Nephron progenitor cell (in vitro differentiated cells): ENCODE measurements at places on chromosomes 3 and 15.
A peak's percentile ranks its signal among the peaks of the same experiment; 100 is the strongest.

- peaks cover 59% of the 10 kb centered on the region for H3K36me3 ChIP-seq
- no peak for DNase-seq
- H3K4me1 ChIP-seq: no peaks in the 10 kb centered on the region
- no peak overlapping the region for H3K4me3 ChIP-seq
These were observed 24.3 kb downstream of the MRPS25 start for GRCh38 chr3:15040844-15041243.

DNA sequence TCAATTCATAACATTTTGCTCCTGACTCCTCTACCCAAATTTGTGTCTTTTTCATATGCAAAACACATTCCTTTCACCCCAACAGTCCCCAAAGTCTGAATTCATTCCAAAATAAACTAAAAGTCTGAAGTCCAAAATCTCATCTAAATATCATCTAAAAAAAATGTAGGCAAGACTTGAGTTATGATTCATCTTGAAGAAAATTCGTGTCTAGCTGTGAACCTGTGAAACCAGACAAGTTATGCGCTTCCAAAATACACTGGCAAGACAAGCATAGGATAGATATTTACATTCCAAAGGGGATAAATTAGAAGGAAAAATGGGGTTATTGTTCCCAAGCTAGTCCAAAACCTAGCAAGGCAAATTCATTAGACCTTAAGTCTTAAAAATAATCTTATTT is 1302.0 kb upstream of the GBE1 start:
- H3K36me3 ChIP-seq: no peaks in the 10 kb centered on the region
- H3K4me3 ChIP-seq: no peak overlapping the region
- DNase-seq: no peak
- no peaks in the 10 kb centered on the region for H3K4me1 ChIP-seq
- H3K27me3 ChIP-seq: no peaks in the 10 kb centered on the region
- H3K27ac ChIP-seq: no peak overlapping the region

DNA sequence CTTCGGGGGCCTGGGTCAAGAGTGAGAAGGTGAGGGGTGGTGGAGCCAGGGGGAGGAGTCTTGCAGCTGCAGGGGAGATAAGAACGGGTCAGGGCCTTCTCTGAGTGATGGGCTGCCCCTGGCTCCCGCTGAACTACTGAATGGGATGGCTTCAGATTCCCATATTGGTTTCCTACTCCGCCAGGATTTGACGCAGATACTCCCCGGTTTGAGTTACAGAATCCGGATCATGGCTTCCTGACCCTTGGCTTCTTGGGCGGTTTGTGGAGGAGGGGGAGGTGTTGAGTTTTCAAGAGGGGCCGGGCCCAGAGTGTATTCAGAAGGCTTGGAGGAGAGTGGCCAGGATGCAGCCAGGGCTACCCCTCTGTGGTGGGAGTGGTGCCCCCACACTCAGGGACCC is 119.9 kb upstream of the ATP2B2 start:
- no peaks in the 10 kb centered on the region for H3K36me3 ChIP-seq
- peaks cover 33% of the 10 kb centered on the region for H3K4me1 ChIP-seq
- no peak overlapping the region for H3K27ac ChIP-seq
- DNase-seq: peak; percentile 46

DNA sequence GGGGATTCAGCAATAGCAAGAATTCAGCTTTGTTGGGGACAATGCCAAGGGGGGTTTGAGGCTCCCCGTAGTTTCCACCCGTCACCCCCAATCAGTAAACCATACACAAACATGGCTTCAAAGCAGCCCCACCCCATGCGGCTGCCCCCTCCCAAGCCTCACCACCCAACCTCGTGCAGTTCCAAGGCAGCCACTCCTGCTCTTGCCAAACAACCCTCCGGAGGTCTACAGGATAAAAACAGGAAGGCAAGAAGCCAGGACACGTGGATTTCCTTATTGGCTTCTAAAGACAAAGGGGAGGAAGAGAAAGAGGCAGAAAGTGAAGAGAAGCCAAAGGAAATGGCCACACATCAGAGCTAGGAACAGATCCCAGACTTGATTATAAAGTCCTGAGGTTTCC is 121.1 kb downstream of the SHQ1 start:
- no peak overlapping the region for H3K4me3 ChIP-seq
- H3K27ac ChIP-seq: no peak overlapping the region
- no peaks in the 10 kb centered on the region for H3K36me3 ChIP-seq
- DNase-seq: no peak
- H3K27me3 ChIP-seq: peaks cover 17% of the 10 kb centered on the region

DNA sequence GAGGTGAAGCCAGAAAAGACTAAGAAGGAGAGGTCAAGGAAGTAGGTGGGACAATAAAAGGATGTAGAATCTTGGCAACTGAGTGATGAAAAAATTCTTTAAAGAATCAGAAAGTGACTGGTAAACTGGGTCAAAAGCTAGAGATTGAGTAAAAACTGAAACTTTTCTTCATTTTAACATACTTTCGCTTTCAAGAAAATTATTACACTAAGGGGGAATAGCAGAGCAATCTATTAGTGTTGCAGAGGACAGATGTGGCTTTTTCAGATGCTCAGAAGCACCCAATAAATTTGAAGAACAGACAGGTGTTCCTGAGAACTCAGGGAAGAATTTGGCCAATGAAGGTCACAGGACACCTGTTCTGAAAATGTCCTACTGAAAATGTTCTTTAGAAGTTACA is 805.4 kb upstream of the ALCAM start:
- DNase-seq: no peak
- H3K27ac ChIP-seq: no peak overlapping the region
- no peaks in the 10 kb centered on the region for H3K27me3 ChIP-seq
- H3K4me1 ChIP-seq: peaks cover 4% of the 10 kb centered on the region

DNA sequence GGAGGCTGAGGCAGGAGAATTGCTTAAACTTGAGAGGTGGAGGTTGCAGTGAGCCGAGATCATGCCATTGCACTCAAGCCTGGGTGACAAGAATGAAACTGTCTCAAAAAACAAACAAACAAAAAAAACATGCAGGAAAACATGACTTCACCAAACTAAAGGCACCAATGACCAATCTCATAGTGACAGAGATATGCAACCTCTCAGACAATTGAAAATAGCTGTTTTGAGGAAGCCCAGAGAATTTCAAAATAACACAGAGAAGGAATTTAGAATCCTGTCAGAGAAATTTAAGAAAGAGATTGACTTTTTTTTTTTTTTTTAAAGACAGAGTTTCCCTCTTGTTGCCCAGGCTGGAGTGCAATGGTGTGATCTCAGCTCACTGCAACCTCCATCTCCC is 26.1 kb downstream of the NCBP2 start:
- H3K27me3 ChIP-seq: no peaks in the 10 kb centered on the region
- no peak overlapping the region for H3K4me3 ChIP-seq
- no peak overlapping the region for H3K27ac ChIP-seq
- DNase-seq: no peak
- no peaks in the 10 kb centered on the region for H3K4me1 ChIP-seq

- no peak for DNase-seq
- no peak overlapping the region for H3K4me3 ChIP-seq
- no peaks in the 10 kb centered on the region for H3K36me3 ChIP-seq
- no peaks in the 10 kb centered on the region for H3K27me3 ChIP-seq
- peaks cover 44% of the 10 kb centered on the region for H3K4me1 ChIP-seq
These were observed 169.7 kb downstream of the KCNMB2 start for GRCh38 chr3:178705925-178706324.

- H3K4me1 ChIP-seq: no peaks in the 10 kb centered on the region
- H3K36me3 ChIP-seq: no peaks in the 10 kb centered on the region
- no peaks in the 10 kb centered on the region for H3K27me3 ChIP-seq
These were observed 421.7 kb upstream of the GOLIM4 start for GRCh38 chr3:168517249-168518071.

DNA sequence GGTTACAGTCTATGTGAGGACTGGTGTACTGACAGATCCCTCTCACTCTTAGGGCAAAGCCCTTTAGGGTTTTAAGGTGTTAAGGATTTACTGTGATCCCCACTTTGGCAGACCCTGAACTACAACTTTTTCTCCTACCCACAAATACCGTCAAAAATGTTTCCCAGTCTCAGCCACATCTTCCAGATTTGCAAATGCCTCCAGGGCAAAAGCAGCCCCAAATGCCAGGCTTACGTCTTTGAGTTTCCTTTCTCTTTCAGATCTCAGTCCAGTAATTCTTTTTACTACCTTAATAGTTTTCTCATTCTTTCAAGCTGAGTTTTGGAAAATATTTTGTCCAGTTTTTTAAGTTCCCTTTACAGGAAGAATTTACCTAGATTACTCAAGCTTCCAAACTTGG is 13.4 kb upstream of the ITGA11 start:
- H3K36me3 ChIP-seq: no peaks in the 10 kb centered on the region
- no peak overlapping the region for H3K4me3 ChIP-seq
- H3K27ac ChIP-seq: no peak overlapping the region
- DNase-seq: no peak
